ENCODE measurements at places on chromosomes 7 and 10.

DNA sequence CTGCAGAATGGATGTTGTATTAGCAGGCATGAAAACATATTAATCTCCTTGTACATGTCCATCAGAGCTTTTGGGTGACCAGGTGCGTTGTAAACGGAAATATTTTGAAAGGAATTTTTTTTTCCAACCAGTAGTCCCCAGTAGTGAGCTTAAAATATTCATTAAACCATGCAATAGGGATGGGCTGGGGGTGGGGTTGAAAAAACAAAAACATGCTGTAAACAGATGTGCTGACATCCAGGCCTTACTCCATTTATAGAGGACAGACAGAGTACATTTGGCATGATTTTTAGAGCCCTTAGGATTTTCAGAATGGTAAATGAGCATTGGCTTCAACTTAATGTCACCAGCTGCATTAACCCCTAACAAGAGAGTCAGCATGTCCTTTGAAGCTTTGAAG, 50.2 kb downstream of the PTPN12 start:
- DNase-seq: no peak
- H3K36me3 ChIP-seq: no peaks in the 10 kb centered on the region
- H3K4me3 ChIP-seq: no peak overlapping the region
- H3K4me1 ChIP-seq: no peaks in the 10 kb centered on the region

DNA sequence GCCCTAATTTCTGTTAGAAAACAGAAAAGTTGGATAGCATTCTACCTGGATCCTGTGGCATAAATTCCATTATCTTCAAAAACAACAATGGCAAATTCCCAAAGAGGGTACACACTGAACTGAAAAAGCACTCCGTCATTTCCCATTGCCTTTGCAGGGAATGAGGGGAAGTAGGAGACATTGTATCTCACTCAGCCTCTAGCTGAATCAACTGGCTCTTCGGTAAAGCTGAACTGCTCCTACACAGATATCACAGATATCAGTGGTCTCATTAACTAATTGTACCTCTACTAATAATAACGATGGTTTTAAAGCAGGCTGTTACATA, 64.2 kb upstream of the PRKAR2B start:
- DNase-seq: no peak
- H3K27me3 ChIP-seq: no peaks in the 10 kb centered on the region
- no peak overlapping the region for H3K4me3 ChIP-seq
- no peak overlapping the region for H3K27ac ChIP-seq
- H3K36me3 ChIP-seq: no peaks in the 10 kb centered on the region
- H3K4me1 ChIP-seq: no peaks in the 10 kb centered on the region

- no peaks in the 10 kb centered on the region for H3K27me3 ChIP-seq
- no peaks in the 10 kb centered on the region for H3K36me3 ChIP-seq
- no peak for DNase-seq
These were observed 97.6 kb downstream of the LYZL1 start for GRCh38 chr10:29386342-29386999.

DNA sequence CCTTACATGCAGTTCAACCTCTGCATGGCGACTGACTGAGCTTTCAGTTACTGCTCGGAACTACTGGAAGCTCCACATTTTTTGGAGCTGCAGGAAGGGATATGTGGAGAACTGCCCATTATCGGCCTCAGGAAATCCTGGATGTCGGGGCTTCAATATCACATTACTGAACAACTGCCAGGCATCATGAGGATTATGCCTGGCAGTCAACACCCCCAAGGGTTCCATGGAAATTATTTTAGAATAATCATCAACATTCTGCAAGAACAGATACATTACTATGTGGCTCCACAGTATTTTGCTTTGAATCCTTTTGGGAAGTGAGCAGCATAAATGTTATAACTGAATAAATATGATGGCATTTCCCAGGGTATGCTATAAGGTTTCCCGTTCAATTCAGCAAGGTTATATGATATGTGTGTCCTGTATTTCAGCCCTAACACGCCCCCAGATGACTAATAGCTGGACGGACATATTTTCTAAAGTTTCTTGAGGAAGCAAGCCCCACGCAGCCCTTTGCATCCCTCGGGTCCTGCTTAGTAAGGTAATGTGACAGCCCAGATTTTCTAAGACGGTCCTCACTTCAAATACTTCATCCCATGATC, 53.0 kb upstream of the OPALIN start:
- no peaks in the 10 kb centered on the region for H3K27me3 ChIP-seq
- H3K27ac ChIP-seq: no peak overlapping the region
- peaks cover 19% of the 10 kb centered on the region for H3K4me1 ChIP-seq
- DNase-seq: no peak

- peaks cover 12% of the 10 kb centered on the region for H3K4me1 ChIP-seq
- no peaks in the 10 kb centered on the region for H3K27me3 ChIP-seq
- no peak for DNase-seq
These were observed 249.1 kb upstream of the LYZL1 start for GRCh38 chr10:29039677-29040189.

- H3K27ac ChIP-seq: no peak overlapping the region
- no peak for DNase-seq
- no peaks in the 10 kb centered on the region for H3K27me3 ChIP-seq
- H3K4me3 ChIP-seq: no peak overlapping the region
- H3K4me1 ChIP-seq: peaks cover 7% of the 10 kb centered on the region
- H3K36me3 ChIP-seq: no peaks in the 10 kb centered on the region
These were observed 35.5 kb downstream of the SVOPL start for GRCh38 chr7:138665669-138666140.

DNA sequence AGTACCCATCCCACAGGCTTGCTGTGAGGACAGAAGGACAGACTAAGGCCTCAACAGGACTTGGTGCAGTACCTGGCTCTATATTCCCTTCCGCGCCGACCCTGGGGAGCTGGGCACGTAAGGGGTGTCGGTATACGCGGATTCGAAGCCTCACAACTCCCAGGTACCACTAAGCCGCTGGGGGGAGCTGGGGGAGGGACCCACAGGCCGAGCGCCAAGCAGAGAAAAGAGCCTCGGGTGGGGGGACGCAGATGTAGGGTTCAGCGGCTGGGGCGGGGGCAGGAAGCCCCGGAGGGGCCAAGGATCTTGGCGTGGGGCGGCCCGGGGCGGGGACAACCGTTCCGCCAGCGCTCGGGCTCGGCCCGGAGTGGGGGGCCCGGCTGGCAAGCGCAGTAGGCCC, 126.4 kb upstream of the ZNF746 start:
- peaks cover 12% of the 10 kb centered on the region for H3K36me3 ChIP-seq
- no peaks in the 10 kb centered on the region for H3K27me3 ChIP-seq
- peak overlapping the region; percentile 95 for H3K27ac ChIP-seq
- peaks cover 19% of the 10 kb centered on the region for H3K4me1 ChIP-seq
- DNase-seq: peak; percentile 72

DNA sequence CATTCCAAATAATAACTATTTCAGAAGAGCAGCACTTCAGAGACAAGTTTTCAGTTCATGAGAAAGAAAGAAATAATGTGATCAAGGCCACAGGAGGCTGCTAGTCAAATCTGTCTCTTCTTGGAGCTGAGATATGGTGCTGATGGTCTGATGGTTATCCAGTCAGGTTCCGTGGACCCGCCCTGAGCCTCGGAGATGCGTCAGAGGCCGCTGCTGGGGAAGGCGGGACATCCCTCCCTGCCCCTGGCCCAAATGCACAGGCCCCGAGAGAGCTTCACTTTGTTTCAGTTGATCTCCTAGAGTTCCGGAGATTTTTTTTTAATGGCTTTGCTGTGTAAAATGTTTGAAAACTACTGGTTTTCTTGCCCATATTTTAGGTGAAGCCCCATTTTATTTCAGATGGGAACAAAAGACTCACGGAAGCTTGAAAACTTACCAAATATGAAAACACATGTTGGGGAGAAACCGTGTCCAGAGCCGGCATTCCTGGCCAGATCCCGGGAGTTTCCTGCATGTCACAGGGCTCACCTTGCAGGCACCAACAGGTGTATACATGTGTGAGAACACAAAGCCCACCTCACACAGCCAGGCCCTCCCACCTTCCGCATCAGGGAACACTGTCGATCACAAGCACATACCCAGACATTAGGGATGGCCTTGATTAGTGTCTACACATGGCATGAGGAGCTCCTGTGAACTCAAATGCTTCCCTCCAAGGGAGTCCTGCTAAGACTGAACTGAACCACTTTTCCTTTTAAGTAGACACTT, 499.0 kb downstream of the TCERG1L start:
- H3K4me1 ChIP-seq: no peaks in the 10 kb centered on the region
- no peaks in the 10 kb centered on the region for H3K36me3 ChIP-seq
- peaks cover 5% of the 10 kb centered on the region for H3K27me3 ChIP-seq
- no peak for DNase-seq
- H3K27ac ChIP-seq: no peak overlapping the region
- no peak overlapping the region for H3K4me3 ChIP-seq

- H3K4me3 ChIP-seq: no peak overlapping the region
- peak; percentile 77 for DNase-seq
- no peak overlapping the region for H3K27ac ChIP-seq
- no peaks in the 10 kb centered on the region for H3K36me3 ChIP-seq
- no peaks in the 10 kb centered on the region for H3K27me3 ChIP-seq
These were observed 23.2 kb upstream of the ZNF32 start for GRCh38 chr10:43671659-43672531.

DNA sequence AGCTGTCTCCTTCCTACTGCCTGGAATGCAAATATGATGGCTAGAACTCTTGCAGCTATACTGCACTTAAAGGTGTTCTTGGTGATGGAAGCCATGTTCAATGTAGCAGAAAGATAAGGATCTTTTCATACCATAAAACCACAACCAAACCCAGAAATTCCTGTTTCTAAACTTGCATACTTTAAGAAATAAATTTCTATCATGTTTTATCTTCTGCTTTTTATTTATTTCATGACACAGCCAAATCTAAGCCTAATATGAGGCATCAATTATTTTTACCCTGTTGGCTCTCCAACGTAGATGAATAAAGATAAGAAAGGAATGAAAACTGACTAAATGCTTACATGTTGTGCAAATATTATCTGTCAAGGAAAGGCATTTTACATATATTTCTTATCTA, 224.1 kb downstream of the DOCK4 start:
- H3K27ac ChIP-seq: no peak overlapping the region
- H3K4me3 ChIP-seq: no peak overlapping the region
- H3K36me3 ChIP-seq: no peaks in the 10 kb centered on the region
- no peaks in the 10 kb centered on the region for H3K4me1 ChIP-seq
- no peaks in the 10 kb centered on the region for H3K27me3 ChIP-seq

GRCh38 chr7:50261593-50261992, 42.9 kb upstream of the IKZF1 start:
- H3K27me3 ChIP-seq: no peaks in the 10 kb centered on the region
- H3K36me3 ChIP-seq: no peaks in the 10 kb centered on the region
- DNase-seq: no peak
- no peaks in the 10 kb centered on the region for H3K4me1 ChIP-seq
- H3K27ac ChIP-seq: no peak overlapping the region

DNA sequence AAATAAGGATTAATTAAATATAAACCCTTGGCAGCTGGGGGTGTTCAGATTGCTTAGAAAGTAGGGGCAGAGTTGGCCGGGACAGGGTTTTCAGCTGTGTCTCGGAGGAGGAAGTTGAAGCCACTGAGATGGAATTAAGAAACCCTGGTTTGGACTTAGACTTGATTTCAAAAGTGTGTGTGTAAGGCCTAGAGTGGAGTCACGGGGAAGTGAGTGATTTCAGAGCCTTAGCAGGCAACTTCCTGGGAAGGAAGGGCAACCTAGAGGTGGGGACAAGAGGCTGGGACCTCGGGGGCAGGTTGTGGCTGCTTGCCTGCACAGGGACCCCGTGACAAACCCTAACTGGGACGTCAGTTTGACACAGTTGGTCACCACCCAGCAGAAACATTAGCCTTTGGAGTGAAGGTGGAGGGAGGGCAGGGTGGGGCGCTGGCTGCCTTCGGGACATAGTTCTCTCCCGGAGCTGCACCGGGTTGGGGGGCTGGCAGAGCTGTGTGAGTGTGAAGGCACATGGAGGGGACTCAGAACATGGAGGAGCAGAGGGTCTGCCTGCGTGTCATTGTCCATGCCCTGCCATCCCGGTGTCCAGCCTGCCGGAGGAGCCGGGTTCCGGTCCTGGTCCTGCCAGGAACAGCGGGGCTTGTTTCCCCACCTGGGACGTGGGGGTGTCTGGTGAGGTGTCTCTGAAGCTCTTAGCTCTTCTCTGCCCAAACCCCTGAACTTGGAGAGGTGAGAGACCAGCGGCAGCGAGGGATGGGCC, 1.8 kb downstream of the BRI3 start:
- no peaks in the 10 kb centered on the region for H3K4me1 ChIP-seq
- H3K36me3 ChIP-seq: no peaks in the 10 kb centered on the region
- peak overlapping the region; percentile 100 for H3K4me3 ChIP-seq
- H3K27ac ChIP-seq: peak overlapping the region; percentile 96

DNA sequence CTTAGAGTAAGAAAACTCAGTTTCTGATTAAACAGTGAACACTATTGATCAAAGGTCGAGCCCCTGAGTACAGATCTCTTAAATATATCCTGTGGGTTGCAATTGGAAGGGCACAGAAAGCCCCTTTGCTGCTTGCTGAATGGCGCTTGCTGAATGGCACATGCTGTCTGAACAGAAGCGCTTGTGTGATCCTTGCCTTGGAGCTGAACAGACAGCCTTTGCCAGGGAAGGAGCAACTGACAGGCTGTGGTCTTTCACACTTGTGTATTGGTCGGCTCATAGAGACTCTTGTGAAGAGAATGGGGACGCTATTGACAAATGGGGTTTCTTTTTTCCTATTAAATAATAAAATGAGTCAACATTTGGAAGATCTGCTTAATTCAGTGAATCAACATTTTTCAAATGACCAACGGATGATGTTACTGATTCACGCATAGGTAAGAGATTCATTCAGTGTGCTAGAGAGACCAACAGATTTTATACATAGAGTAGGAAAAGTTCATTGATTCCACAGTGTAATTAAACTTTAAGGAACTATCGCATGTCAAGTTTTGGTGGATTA, 99.4 kb upstream of the TNS3 start:
- H3K27me3 ChIP-seq: no peaks in the 10 kb centered on the region
- H3K27ac ChIP-seq: no peak overlapping the region
- no peak for DNase-seq
- no peaks in the 10 kb centered on the region for H3K36me3 ChIP-seq
- H3K4me1 ChIP-seq: no peaks in the 10 kb centered on the region

DNA sequence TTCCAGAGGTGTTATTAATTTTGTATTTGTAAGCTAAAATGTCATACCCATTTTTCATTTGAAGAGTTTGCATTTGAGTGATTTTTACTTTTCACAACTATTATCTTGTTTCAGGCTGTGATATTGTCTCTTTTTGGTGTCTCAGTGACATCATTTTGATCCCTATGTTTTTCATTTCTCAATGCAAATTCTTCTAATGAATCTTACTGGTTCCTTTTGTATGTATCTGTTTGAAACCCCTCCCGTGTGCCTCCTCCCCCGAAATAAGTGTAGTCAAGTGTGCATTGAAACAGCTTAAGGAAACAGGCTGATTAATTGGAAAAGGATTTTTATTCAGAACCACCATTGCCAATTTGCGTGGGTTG, 77.8 kb downstream of the SHH start:
- H3K27me3 ChIP-seq: no peaks in the 10 kb centered on the region
- peaks cover 12% of the 10 kb centered on the region for H3K4me1 ChIP-seq
